CD8-positive, alpha-beta T cell (primary cell): ENCODE measurements at places on chromosomes 11 and 22.

DNA sequence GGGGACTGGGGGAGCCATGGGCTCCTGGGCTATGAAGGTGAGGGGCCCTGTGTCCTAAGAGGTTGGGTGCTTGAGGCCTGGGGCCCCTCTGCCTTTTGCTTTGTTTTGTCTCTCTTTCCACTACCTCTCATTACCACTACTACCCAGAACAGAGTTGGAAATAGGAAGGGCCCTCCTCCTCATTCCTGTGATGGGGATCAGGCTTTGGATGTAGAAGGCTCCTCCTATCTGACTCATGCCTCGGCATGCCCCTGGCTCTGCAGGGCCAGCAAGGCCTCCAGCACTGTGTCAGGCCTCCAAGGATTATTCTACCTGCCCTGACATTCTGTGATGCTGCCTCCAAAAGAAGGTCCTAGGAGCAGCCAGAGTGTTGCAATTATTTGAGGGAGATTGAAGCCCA, 766 bp downstream of the IZUMO1R start:
- DNase-seq: no peak

DNA sequence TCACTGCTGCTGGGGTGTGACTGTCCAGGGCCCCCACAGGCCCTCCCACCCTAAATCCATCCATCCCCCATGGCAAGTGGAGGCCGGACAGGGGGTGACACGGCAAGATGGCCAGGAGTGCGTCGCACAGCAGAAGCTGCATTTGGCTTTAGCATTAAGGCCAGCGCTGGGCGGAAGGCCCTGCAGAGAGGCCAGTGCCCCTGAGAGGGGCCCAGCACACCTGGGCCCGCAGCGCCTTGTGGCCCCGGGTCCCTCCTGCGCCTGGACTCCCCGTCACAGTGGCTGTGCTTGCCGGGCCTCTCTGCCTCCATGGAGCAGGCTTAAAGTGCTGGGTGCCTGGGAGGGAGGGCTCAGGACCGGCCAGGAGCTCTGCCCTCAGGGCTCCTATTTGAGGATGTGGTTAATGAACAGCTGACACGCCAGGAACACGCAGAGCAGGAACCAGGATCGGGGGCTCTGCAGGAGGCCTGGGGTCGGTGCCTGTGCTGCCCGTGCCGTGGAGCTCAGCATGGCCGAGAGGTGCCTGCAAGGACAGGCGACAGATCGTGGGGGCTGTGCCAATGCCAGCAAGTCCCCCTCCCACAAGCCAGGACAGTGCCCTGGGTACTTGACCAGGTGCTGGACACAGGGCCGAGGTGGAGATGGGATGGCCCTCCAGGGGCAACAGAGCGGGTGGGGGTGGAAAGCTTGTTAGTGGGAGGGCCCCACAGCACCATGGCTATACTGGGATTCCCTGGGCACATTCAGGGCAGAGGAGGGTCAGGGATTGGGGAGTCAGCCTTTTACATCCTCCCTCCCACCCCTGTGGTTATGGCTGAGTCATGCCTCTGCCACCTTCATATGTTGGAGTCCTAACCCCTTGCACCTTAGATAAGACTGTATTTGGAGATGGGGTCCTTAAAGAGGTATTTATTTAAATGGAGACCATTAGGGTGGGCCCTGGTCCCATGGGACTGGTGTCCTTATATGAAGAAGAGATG, 30.9 kb upstream of the CARS1 start:
- no peak for DNase-seq

- no peak for DNase-seq
These were observed 31.5 kb upstream of the CCDC188 start for GRCh38 chr22:20182365-20182764.

DNA sequence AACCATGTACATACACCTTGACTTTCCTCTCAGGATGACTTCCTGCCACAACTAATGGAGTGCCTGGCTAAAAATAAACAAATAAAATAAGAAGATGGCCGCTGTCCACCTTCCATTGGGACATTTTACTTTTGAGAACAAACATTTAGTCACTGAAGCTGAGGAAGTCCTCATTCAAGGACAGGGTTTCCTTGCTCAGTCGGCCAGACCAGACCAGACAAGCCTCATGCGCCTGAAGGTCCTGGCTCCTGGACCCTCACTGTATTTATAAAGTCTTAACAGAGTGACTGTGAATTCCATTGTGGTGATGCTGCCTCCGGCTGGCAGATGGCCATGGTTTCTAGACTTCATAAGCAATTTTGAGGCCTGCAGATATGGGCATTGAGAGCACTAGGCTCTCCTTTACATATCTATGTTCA, 114.5 kb downstream of the MAML2 start:
- DNase-seq: no peak

GRCh38 chr11:64627371-64627770, 36.4 kb downstream of the SLC22A12 start:
- DNase-seq: no peak

GRCh38 chr22:17060126-17060525, 24.7 kb upstream of the IL17RA start:
- no peak for DNase-seq

- no peak for DNase-seq
These were observed 57.1 kb upstream of the TCF20 start for GRCh38 chr22:42327462-42328129.

DNA sequence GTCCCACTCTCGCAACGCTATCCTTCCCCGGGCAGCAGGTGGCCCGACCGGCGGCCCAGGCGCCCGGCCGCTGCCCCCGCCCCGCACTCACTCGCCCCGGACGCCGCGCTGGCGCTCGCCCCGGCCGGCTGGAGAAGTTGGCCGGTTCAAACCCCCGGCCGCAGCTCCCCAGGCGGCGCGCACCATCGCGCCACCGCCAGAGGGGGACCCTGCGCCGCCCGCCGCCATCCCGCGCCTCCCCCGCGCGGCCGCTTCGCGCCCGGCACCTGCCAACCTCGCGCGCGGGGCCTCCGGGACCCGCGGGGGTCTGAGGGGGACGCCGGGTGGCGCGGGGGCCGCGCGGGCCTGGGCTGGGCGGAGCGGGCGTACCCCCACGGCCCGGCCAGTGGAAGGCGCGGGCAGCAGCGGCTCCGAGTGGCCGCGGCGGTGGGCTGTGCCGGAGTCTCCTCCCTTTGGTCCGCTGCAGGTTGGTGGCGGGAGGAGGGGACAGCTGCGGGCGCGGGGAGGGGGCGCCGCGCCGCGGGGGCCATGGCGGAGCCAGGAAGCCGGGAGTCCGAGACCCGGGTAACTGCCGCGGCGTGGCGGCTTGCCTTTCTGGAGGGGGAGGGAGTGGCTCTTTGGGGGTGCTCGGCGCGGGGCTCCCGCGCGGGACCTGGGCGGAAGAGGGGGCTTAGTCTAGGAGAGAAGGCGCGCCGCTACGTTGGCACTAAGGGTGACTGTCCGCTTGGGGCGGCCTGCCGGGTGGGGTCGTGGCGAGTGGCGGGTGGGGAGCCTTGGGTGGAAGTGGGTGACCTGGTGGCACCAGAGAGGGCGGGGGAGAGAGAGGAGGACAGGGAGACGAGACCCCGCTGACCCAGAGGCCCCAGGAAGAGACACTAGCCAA, at the start of the genes MPST and TST:
Gene MPST (plus strand): TSS at position 434 of the 883 bp plus-strand sequence. CDS start 95 bp downstream, at position 529.
Gene TST (minus strand): TSS at position 139 of the 883 bp plus-strand sequence. CDS start 715 bp downstream, outside the sequence.
- no peak for DNase-seq

DNA sequence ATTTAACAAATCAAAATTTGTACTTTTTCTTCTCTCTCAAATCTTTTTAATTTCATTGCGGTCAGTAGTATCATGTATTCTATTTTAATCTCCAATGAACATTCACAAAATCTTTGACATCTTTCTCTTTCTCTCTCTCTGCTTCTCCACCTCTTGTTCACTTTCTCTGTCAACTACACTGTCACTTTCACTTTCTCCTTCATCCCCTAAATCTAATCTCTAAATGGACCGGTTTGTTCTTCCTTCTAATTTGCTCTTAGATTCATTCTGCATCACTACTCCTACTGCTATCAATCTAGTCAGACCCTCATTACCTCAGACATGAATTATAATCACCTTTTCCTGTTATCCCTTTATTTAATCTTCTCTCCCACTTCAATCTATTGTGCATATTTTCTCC, 18.6 kb downstream of the CCDC73 start:
- no peak for DNase-seq

- no peak for DNase-seq
These were observed 28.1 kb upstream of the KIRREL3 start for GRCh38 chr11:127028648-127029047.

DNA sequence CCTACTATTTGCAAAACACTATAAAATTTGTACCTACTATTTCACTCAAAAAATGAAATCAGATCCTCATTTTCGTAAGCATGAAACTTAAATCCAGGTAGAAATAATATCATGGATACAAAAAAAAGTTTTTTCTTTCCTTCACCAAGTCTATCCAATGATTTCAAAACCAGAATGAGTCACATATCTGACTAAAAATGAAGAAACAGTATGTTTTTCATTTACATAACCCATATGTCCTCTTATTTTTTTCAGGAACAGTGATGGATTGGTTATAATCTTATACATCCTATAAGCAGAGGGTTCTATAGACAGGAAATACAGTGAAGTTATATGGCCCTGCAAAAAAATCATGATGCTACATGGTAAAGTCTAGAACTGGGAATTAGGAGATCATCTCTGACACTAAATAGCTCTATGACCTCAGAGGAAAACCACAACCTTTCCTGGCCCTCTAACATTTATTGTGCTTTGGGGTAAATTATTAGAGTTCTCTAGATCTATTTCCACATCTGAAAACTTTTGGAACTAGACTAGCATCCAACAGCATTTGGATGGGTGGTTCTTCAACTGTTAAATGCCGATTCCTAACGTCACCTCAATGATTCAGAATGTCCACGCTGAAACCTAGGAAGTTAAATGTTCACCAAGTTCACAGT, 10.9 kb downstream of the MTMR2 start:
- DNase-seq: no peak

- no peak for DNase-seq
These were observed 32.0 kb downstream of the LRRC32 start for GRCh38 chr11:76638270-76639197.

- DNase-seq: no peak
These were observed 50.2 kb upstream of the SPATA19 start for GRCh38 chr11:133895551-133895950.

DNA sequence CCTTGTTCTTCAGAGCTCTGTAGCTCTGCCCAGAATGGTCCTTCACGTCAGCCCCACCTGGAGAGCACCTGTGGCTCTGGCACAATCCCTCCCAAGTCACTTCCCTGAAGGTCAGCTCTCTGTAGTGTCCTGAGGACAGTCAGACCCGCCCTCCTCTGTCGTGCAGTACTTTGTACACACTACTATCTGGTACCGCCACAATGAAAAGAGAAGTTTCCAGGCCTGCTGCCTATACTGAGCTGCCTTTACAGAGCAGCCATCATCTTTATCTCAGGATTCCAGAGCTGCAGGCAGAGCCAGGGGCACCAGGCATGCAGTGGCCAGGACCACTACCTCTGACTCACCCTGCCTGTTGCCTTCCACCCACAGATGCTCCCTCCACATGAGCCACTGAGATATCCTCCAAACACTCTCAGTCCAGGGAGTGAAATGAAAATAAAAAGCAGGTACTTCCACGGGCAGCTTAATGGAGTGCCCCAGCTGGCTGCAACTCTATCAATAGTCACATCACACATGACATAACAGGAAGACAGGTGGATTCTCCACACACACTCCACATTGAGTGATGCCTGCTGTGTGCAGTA, 7.3 kb downstream of the PACSIN2 start:
- no peak for DNase-seq

DNA sequence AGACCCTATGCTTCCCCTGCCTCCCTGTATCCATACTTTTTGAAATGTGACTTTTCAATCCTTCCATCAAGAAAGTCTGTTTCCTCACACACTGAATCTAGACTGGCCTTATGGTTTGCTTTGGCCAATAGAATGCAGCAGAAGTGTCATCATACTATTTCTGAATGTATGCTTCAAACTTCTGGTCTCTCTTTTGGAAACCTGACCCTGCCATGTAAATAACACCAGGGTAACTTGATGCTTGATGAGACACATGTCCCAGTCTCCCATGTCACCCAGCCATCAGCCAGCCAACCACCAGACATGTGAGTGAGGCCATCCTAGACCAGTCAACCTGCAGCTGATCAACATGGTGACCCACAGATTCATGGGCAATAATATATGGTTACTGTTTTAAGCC, 29.7 kb upstream of the CAVIN3 start:
- no peak for DNase-seq

DNA sequence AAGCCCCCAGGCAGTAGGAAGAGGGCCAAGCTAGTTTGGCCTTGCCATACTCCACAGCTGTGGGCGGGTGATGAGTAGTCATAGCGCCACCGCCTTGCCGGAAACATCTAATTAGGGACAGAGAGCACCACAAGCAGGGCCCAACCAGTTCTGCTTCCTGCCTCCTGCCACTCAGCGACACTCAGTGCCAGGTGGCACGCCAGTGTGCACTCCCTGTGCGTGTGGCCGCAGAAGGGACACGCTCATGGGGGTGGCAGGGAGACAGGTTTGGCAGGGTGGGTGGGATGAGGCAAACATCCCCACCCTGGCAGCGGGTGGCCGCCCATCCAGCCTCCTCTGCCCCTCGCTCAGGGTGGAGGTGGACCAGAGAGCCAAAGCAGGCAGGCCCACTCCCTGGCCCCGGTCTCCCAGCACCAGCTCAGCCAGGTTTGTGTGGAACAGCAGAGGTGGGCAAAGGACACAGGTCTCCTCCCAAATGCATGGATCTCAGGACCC, 4.9 kb downstream of the OVOL1 start:
- no peak for DNase-seq

GRCh38 chr11:96339706-96340554, 3.1 kb downstream of the MAML2 start:
- no peak for DNase-seq

DNA sequence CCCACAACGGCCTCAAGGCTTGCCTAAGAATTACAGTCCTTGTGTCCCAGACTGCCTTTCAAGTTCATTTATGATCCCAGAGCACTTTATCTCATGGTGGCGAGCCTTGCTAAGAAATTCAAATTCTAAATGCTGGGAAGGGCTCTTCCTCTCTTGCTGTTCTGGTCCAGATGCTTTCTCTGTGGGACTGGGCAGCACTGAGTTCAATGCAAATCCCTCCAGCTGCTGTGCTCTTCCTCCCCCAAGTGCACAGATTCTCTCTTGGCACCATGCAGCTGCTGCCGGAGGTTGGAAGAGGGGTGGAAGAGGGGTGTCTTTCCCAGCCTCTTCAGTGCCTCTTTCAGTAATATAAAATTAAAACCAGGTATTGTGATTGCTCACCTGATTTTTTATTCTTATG, 828.0 kb downstream of the DLG2 start:
- DNase-seq: no peak

DNA sequence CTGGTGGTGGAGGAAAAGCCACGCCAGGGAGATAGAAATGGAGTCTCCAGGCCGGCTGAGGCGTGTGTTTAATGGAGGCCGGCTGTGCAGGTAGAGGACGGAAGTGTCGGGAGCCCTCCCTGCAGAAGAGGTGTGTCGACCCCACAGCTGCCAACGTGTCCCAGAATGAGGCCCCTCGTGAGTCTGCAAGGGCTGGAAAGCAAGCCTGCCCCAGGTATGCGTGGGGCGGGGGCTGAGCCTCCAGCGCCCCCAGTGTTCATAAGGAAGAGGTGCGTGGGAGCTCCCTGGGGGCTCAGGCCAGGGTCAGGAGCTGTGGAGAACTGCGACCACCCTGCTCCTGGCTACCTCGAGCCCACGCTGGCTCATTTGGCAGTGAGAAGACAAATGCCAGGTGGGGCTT, 38.0 kb upstream of the JAM3 start:
- DNase-seq: no peak

- DNase-seq: no peak
These were observed 100.4 kb upstream of the PARVA start for GRCh38 chr11:12276831-12277475.
